ENCODE measurements at places on chromosomes 4 and X. TPM values are rescaled to one million over a fixed set of nuclear protein-coding genes. Genes with fewer than 3 reads are reported as not detected.
A peak's percentile ranks its signal among the peaks of the same experiment; 100 is the strongest.

- no peak for DNase-seq
These were observed 2.6 kb upstream of the UGT2B7 start for GRCh38 chr4:69093681-69094080.

GRCh38 chrX:12789976-12790375, 1.2 kb upstream of the PRPS2 start:
- DNase-seq: no peak

DNA sequence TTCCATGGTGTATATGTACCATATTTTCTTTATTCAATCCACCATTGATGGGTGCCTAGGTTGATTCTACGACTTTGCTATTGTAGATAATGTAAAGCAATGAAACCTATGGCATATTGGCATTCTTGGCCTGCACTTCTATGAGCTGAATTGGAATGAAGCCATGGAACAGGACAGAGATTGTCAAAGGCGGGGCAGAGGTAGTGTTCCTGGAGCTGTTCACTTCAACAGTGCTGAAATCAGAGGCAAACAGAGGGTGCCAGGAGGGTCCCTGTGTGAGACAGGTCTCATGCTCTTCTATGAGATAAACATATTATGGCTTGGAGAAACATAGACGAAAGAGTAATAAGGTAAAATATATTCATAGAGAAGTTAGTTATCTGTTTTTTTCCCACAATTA, 342.6 kb upstream of the VCX start:
- DNase-seq: no peak

- no peak for DNase-seq
These were observed 33.3 kb upstream of the TLL1 start for GRCh38 chr4:165839615-165840333.

DNA sequence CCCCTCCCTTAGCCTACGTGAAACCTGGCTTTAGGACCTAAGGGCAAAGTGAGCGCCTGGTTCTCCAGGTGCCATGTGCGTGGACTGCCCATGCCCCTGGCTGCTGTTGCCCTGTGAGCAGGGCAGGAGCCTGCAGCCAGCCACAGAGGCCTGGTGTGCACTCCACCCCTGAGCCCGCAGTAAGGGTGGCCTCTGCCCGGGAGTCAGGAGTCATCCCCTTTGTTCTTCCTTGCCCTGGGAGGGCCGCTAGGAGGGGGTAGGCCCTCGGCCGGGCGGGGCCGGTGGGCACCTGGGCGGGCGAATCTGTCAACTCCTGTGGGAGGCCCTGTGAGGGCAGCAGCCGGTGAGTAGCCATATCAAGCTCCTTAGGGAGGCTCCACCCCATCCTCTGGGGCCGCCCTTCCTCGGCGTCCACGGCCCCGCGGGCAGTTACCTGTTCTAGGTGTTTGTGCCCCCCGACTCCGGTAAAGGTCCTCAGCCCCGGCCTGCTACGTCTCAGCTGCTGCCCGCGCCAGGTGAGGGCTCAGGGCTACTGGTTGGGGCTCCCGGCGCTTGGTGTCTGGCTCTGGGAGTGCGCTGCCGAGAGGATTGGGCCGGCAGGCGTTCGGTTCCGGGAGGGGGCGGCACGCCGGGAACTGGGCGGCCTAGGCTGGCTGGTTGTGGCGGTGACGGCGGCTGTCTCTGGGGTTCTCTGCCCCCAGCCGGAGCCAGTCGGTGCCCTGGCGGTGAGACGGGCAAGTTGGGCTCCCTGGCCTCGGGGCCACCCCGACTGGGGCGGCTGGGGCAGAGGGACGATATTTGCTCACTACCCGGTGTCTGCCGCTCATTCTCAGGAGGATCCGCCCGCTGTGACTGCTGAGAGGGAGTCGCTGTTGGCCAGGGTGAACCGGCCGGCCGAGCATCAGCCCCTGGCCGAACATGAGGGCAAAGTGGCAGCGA, 1060.2 kb downstream of the TECRL start:
- peak; percentile 24 for DNase-seq

DNA sequence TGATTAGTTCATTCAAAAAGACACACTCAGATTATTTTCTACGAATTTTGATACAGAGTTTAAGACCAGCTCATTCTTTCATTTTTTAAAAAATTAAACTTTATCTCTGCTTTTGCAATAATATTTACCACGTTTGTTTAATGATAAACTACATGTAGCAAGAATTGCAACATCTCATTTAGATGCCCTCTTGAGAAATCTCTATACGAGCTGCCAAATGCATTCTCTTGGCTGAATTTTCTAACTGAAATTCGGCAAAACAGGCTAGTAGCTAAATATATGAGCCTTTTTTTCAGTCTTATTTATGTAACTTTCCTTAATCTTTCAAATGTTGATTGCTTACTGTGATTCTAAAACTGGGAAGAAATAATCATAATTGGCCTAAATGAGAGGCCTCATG, 2.1 kb upstream of the GC start:
- DNase-seq: no peak

DNA sequence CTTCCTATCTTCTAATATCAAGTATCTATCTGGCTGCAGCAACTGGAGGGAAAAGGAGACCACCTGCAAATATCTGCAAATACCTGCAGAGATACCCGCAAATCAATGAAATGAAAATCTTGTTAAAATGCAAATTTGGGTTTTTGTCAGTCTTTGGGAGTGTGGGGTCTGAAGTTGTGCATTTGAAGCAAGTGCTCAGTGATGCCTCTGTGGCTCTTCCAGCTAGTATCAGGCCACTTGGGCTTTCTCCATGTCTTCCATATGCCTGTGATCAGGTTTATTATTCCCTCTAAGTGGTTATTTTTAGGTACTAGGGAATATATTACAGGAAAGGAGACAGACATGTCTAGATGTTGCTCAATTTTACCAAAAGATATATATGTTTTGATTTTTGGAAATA, 880.3 kb downstream of the ADGRL3 start:
- no peak for DNase-seq

DNA sequence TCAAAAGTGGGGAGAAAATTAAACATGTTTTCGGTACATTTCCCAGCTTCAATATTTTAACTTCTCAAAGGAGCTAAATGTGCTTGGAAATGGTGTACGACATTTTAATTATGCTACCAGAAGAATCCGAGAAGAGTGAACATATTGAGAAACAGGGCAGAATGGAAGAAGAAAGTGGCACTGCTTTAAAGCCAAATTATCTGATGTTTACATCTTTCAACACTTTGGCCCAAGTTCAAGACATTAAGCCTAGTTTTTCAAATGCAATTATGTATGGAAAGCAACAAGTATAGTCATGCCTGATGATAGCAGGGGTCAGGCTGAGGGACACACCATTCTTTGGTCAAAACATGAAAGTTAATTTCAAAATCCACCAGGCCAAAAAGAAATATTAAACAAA, 577.9 kb upstream of the ZFP42 start:
- DNase-seq: no peak

GRCh38 chrX:123223859-123224258, 39.8 kb downstream of the GRIA3 start:
- no peak for DNase-seq

DNA sequence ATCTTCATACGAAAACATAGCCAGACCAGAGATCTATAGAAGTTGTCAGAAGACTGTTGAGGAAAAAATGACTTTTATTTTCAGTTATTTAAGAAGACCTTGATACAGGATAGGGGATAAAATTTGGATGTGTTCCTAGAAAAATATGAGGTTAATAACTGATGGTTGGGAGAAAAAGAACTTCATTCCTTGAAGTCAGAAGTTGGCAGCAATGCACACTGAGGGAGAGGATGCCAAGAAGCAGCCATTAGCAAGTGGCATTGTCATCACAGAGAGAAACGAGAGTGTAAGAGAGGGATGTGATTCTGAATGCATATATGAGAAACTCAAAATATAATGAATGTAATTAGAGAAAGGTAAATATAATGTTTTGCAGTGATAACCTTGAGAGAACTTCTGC, 382.1 kb upstream of the EPHA5 start:
- no peak for DNase-seq

- DNase-seq: no peak
These were observed 347.2 kb upstream of the SPOCK3 start for GRCh38 chr4:167581449-167581965.

The ZNF732 gene
- not detected for total RNA-seq

The BRS3 gene
- total RNA-seq: not detected

The ANOS1 gene
- 4.5 TPM for total RNA-seq

The FRMPD3 gene
- total RNA-seq: 0.05 TPM

The CDX4 gene
- not detected for total RNA-seq

The FRMD7 gene
- total RNA-seq: not detected

Measured in Right ventricle myocardium superior (tissue), 1 donor.